ENCODE measurements at places on chromosomes 6 and 20.

DNA sequence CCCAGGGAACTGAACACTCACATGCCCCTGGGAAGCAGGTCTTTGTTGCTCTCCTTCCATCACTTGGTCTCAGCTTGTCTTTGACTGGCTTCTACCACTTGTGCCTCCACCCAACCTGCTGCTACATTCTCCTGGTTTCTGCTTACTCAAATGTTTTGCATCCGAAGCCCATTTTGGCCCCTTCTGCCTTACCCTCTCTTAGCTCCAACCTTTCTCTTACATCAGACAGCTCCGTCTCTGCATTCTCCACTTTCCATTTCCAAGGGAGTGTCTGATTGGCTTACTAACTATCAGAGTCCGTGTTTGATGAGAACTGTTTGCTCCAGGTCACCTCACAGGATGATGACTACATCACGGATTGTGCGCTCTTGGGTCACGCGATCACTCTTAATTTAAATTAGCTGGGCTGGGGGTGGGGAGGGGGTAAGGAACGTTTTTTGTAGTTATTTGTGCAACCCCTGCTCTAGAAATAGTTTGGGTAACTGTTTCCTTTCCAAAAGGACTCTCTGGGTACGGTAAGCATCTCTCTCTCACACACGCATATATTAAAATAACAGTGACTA, 844 bp upstream of the ABRACL start:
- DNase-seq, result no peak

DNA sequence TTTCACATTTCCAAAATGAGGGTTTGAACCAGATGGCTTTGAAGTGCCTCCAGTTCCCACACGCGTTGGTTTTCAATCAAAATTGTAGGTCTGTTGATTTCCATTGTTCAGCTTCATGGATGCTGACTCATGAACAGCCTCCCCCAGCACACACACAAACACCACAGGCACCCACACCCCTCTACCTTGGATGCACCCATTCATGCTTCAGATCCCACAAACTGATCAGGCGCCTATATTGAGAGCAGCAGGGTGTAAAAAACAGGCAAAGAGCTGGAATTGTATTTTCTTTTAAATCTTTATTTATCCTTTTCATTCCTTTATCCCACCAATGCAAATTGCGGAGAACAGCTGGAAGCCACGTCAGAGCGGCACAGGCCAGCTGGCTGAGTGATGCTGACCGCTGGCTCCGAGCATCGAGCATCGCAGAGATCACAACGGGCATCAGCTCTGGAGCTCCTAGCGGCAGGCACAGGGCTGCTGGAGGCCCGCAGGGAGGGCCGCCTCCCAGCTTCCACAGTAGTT, 29.3 kb upstream of the TBC1D7 start:
- DNase-seq, result no peak

DNA sequence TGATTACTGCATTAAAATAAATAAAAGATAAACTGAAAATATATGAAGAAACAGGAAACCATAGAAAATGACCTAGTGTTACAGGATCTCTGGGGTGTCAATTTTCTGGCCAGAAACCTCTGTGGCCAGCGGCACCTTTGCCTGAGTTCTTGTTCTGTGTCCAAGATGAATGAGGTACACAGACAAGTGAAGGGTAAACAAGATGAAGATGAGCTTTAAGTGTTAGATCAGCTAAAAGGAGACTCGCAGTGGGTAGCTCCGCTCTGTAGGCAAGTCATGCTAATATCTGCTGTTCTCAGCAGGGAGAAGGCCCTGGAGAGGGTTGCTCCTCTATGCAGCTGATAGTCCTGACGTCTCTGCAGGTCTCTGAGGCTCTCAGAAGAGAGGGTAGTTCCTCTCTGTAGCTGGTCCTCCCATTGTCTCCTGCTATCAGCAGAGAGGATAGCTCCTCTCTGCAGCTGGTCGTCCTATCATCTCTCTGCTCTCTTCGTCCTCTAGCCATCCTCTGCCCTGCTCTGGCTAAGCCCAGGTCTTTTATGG, 35.9 kb upstream of the TBC1D22B start:
- DNase-seq, result no peak

GRCh38 chr6:29653452-29654038, 3.3 kb upstream of the MOG start:
- DNase-seq, result peak; percentile 4

DNA sequence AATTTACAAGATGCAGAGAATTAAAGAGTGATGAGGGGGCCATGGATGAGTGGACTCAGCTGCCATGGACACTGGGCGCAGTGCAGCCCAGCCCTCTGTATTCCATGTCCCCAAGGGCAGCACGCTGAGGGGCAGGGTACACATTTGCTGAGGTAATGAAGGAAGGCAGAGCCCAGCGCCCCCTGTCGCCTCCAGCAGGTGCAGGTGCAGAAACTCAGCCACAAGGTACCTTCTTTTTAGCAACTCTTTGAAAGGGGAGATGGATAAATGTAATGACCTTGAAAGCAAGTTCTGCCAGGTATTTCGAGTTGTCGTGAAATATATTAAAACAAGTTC, 7.1 kb downstream of the CD93 start:
- no peak for DNase-seq

DNA sequence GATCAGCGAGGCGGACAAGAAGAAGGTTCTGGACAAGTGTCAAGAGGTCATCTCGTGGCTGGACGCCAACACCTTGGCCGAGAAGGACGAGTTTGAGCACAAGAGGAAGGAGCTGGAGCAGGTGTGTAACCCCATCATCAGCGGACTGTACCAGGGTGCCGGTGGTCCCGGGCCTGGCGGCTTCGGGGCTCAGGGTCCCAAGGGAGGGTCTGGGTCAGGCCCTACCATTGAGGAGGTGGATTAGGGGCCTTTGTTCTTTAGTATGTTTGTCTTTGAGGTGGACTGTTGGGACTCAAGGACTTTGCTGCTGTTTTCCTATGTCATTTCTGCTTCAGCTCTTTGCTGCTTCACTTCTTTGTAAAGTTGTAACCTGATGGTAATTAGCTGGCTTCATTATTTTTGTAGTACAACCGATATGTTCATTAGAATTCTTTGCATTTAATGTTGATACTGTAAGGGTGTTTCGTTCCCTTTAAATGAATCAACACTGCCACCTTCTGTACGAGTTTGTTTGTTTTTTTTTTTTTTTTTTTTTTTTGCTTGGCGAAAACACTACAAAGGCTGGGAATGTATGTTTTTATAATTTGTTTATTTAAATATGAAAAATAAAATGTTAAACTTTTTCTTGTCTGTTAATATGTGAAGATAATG, 2.2 kb downstream of the HSPA1B start:
- no peak for DNase-seq

GRCh38 chr20:57630061-57630460, 9.8 kb upstream of the ZBP1 start:
- no peak for DNase-seq
